ENCODE measurements at places on chromosomes 1 and 21. TPM values are rescaled to one million over a fixed set of nuclear protein-coding genes. Genes with fewer than 3 reads are reported as not detected.

Gene VASH2
- 0.09 TPM for total RNA-seq

Gene LRRC53
- total RNA-seq, result not detected

Gene TMEM82
- total RNA-seq, result not detected

Gene LIX1L
- total RNA-seq, result 18.7 TPM

Gene NR5A2
- 35.0 TPM for total RNA-seq

Gene ILDR2
- total RNA-seq, result not detected

Gene TEX38
- not detected for total RNA-seq

Gene SAMD13
- total RNA-seq, result 1.7 TPM

Gene FASLG
- total RNA-seq, result not detected

Gene TXLNA
- total RNA-seq, result 73.1 TPM

Gene PTP4A2
- 303 TPM for total RNA-seq

Gene NASP
- 60.9 TPM for total RNA-seq

Gene BCAR3
- total RNA-seq, result 52.0 TPM

Gene LINGO4
- total RNA-seq, result not detected

Gene GJB5
- not detected for total RNA-seq

Gene PDPN
- 0.38 TPM for total RNA-seq

Gene ACTN2
- total RNA-seq, result 1.8 TPM

Gene KCNJ15
- total RNA-seq, result 0.18 TPM

Gene UQCRHL
- total RNA-seq, result 13.7 TPM

Gene DTL
- total RNA-seq, result 4.9 TPM

Gene COL9A2
- 0.09 TPM for total RNA-seq

Gene PTGFR
- 0.72 TPM for total RNA-seq

Gene TP73
- total RNA-seq, result not detected

Gene KRTAP7-1
- total RNA-seq, result not detected

Gene ARHGEF16
- total RNA-seq, result 0.09 TPM

Gene NECTIN4
- total RNA-seq, result 0.19 TPM

Gene OXCT2
- total RNA-seq, result 1.7 TPM

Gene MYOM3
- 0.09 TPM for total RNA-seq

Gene KRTAP15-1
- not detected for total RNA-seq

Gene MED8
- total RNA-seq, result 47.1 TPM

Gene C8B
- not detected for total RNA-seq

Gene CAP1
- 458 TPM for total RNA-seq

Gene HAO2
- total RNA-seq, result not detected

Gene IGFN1
- total RNA-seq, result not detected

Gene CFAP141
- total RNA-seq, result not detected

Gene MCOLN2
- not detected for total RNA-seq

Gene CYP4B1
- total RNA-seq, result not detected

Gene PTAFR
- 0.09 TPM for total RNA-seq
